ENCODE measurements at places on chromosomes 5 and 9.

GRCh38 chr5:105207066-105207465 lies 1644.5 kb upstream of the NUDT12 start:
- no peak for DNase-seq

DNA sequence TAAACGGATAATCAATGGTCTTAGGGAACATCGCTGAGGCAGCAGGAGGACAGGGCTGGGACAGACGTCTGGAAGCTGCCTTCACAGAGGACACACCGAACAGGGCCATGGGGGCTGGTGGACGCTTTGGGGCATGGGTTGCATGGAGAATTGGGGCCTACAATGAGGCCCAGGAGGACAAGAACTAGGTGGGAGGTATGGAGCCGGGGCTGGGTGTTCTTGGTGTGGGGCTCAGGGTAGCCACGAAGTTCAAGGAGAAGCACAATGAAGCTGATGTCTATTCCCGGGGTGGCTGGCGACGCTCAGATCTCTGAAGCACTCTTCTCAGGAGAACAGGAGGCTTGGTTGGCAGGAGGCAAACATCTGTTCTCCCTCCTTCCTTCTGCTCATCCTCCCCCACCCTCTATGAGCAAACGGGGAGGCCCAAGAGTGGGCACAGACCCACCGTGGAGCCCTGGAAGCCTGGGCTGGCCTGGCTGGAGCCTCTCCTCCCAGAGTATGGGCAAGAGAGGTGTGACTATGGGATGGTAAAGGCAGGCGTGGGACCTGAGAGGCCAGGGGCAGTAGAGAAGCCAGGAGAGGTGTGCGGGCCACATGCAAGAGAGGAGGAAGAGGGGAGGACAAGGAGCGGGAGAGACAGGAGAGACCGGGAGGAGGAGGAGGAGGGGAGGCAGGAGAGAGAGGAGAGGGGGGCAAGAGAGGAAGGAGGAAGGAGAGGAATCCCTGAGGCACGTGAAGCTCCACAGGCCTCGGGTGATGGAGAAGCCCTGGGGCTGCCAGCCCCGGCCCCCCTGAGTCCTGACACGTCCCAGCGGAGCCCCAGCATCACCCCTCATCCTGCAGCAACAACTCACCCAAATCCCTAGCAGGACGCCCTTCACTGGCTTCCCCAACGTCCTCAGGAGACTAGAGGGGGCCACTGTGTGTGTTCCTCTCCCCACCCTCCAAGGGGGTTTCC lies 159.1 kb downstream of the OLFM1 start:
- DNase-seq = no peak

DNA sequence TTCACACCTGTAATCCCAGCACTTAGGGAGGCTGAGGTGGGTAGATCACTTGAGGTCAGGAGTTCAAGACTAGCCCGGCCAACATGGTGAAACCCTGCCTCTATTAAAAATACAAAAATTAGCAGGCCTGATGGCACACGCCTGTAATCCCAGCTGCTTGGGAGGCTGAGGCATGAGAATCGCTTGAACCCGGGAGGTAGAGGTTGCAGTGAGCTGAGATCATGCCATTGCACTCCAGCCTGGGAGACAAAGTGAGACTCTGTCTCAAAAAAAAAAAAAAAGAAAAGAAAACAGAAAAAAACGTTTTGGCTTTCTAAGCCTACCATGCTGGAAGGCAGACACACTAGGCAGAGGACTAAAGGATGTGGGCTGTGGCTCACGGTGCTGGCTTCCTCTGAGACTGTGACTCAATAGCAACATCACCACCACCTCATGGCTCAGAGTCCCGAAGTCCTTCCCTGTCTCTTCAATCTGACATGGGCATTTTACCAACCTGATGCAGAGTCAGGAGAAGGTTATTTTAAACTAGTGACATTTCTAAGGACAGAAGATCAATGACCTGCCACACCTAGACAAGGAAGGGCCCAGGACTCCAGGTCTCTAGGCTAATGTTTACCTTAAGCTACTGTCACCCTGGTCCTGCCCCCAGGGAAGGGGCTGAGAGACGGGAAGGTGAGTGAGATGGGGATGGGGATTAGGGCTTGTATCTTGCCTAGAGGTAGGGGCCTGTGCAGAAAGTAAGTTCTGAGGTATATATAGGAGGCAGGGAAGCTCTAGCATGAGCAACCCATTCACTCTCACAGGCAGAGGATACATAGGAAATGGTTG lies 3.7 kb downstream of the ECSCR start:
- no peak for DNase-seq

DNA sequence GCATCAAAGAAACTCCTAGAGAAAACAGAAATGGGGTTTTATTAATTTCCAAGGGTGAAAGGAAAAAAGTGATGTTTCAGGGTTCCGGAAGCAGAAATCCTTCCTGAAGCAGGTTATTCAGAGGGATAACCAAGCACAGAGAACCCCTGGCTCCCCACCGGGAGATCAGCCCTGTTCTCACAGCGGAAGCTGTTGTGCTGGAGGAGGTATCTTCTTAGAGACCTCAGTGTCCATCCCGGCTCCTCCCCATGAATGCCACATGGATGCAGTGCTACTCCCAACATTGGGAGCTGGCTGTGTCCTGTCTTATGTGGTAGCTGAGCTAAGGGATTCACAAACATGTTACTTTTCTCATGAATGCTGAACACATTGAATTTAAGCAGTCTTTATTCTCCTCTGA lies 80.9 kb upstream of the IRX2 start:
- no peak for DNase-seq

GRCh38 chr5:149837680-149838269 lies 106.8 kb downstream of the PDE6A start:
- peak; percentile 8 for DNase-seq

DNA sequence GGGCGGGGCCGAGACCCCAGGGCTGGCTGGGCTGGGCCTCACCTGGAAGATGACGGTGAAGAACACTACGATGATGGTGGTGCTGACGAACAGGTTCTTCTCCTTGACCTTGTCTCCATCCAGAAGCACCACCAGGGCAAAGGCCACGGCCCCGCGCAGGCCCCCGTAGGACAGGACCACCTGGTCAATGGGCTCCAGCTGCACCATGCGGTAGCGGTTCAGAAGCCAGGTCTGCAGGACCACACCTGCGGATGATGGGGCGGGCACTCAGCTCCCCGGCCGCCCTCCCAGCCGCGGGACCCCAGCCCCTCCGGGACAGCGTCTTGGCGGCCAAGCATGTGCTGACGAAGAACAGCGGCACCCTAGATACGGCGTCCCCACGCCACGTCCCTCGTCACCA lies 39.5 kb downstream of the EXOC3 start:
- no peak for DNase-seq

DNA sequence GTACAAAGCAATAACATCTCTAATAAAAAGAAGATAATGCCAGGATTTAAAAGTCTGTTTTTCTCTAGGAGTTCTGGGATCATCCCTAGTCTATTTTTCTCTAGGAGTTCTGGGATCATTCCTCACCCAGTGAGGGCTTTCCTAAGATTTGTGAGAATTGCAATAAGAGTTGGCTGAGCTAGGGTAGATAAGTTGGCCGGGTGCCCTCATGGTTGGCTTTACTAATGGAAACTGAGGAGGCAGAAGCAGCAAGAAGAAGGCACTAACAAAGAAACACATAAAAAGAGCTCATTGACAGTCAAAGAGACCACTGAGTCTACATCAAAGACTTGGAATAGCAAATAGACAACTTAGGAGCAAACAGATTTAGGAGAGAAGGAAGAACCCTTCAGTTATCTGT lies 4.2 kb downstream of the SLC1A3 start:
- no peak for DNase-seq

- no peak for DNase-seq
These were observed 136.2 kb downstream of the CDH6 start for GRCh38 chr5:31329715-31330114.

- DNase-seq = no peak
These were observed 40.7 kb downstream of the F2RL2 start for GRCh38 chr5:76582230-76583162.

- DNase-seq = no peak
These were observed 108.2 kb downstream of the MPDZ start for GRCh38 chr9:13171261-13171660.

DNA sequence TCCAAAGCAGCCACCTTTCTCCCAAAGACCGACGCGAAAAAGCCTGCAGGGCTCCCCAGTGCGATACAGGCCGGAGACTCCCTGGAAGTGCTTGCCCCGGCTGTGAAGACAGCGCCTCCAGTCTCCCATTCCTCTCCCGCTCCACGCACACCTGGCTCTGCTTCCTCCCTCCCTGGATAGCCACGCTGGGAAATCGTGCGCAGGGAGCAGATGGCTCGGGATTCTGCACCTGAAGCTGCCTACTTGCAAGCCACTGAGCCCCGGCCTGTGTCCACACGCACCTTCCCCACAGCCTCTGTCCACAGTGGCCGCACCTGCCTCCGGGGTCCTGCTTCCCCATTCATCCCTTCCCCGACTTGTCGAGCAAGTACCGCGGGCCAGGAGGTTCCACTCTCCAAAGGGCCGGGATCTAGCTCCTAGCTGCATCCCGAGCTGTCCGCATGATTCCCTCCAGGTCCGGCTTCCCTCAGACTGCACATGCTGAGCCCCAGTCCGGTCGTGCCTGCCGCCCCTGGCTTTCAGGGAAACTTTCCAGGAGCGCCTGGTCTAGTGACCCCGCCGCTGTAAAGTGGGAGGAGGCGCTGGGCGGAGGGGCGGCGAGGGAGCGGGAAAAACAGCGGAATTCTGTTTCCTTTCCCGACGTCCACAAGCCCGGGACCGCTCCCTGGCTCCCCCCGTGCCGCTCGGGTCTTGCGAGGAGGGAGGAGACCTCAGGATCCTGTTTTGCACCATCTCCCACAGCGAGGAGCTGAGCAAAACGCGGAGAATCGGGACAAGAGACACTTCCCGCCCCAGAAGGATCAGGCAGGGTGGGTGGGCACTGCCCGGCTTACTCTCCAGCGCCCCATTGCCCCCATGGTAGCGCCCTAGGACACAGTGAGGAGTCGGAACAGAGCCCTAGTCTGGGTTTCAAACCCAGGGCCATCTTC lies 2.0 kb downstream of the SEMA6A start:
- no peak for DNase-seq

- DNase-seq = no peak
These were observed 360.6 kb upstream of the GRAMD2B start for GRCh38 chr5:126062398-126063221.

- no peak for DNase-seq
These were observed 47.1 kb upstream of the SH3GL2 start for GRCh38 chr9:17531642-17532254.

- no peak for DNase-seq
These were observed 82.9 kb downstream of the FEM1C start for GRCh38 chr5:115461506-115462290.

DNA sequence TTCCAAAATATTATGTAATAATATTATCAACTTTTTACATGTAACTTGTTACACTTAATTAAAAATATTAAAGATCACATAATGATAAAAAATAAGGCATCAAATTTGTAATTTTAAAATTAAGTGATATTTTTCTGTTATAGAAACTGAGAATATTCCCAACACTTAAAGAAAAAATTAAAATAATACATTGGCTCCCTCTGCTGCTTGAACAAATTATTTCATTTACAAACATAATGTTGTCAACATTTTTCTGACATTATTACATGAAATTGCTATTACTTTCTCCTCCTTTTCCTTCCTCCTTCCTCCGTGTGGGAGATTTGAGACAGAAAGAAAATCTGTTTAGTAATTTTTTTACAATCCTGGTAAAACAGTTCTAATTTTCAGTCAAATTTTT lies 42.3 kb downstream of the RNF180 start:
- DNase-seq = no peak

DNA sequence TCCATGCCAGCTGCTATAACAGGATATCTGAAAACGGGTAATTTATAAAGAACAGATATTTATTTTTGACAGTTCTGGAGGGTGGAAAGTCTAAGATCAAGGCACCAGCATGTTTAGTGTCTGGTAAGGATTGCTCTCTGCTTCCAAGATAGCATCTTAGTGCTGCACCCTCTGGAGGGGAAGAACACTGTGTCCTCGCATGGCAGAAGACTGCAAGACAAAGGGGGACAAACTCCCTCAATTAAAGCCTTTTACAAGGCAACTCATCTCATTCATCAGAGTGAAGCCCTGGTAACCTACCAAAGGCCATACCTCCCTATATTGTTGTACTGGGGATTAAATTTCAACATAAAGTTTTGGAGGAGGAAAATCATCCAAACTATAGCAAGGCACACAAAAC lies 298.9 kb upstream of the EDIL3 start:
- no peak for DNase-seq

DNA sequence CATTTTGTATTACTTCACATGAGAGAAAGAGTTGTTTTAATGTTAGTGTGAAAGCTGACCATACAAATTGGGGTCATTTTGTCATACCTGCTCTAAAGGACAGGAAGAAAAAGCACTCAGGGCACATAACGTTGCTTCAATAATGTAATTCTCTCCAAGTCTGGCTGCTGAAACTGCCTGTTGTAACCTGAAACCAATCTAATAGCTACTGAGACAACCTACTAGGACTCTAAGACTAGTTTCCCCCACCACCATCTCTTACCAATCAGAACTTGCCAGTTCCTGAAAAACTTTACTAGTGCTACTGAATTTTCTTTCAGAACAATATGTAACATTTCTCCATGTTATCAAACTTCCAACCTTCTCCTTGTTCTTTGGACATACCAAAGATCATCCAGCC lies 374.7 kb downstream of the PTPRD start:
- DNase-seq = no peak

DNA sequence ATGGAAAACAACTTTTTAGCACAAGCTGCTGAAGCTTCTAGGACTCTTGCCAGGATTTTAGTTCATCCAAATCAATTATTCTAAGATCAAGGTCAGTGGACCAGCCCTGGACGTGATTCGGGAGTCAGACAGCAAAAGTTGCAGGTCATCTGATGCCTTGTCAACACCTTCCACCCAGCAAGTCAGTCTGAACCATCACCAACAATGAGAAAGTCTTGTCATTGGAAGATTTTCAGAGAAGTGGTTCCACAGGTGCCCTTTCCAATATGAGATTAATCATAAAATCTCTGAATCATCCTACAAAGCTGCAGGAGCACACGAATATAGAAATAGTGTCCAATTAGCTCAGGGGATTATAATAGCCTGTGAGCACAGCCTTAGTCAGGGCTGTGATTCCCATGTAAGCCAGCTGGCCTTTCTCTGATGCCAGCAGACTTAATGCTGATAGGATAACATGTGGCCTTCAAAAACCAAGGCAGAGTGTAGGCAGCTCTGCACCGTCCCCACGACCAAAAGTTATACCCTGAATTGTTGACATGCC lies 445.0 kb upstream of the TRPC7 start:
- no peak for DNase-seq

GRCh38 chr9:99690573-99690972 lies 131.1 kb upstream of the NR4A3 start:
- DNase-seq = peak; percentile 22

DNA sequence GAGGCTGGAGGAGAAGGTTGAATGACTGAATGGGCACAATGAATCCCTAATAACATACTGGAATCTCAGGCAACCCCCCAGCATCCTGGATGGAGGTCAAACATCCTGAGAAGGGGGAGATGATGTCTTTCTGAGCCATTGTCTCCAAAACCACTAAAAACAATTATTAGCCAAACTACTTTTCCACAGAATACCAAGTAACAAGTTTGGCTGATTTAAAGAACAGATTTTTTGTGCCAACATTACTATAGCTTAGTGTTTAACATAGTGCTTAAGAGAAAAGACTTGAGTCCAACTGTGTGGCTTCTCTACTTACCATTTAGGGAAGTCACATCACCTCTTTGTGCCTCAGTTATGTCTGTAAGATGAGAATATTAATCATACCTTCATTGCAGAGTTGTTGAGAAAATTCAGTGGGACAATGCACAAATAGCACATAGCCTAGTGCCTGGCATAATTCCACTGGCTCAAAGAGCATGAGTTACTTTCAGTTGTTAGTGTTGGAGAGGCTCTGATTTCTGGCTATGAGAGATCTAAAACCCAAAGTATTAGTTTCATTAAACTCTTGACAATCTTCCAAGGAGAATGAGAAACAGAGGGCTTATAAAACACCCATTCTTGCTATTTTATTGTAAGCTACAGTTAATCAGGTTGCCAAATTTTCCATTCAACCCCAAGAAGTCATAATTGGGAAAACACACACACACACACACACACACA lies 111.3 kb upstream of the NR3C1 start:
- no peak for DNase-seq
